Astrocyte of the cerebellum (primary cell): ENCODE measurements at places on chromosomes 13 and 19.

DNA sequence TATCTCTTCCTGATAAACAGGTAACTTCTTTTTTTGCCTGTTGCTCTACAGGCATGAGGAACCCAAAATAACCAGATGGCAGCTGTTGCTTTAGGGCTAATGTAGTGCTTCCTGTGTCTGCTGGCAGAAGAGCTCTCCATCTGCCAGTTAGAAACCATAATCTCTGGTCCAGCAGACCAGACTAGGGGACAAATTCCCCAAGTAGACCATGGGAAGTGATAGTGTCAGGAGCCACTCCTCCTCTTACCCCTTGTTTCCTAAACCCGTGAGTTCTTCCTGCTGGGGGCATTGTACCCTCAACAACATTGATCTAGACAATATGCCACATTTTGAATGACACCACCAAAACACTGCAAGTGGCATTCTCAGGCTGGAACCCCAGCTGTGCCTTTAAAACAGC, 135.9 kb downstream of the DLEU7 start:
- DNase-seq = no peak

- DNase-seq = no peak
Measured at GRCh38 chr13:21967871-21968270, 297.0 kb downstream of the FGF9 start.

DNA sequence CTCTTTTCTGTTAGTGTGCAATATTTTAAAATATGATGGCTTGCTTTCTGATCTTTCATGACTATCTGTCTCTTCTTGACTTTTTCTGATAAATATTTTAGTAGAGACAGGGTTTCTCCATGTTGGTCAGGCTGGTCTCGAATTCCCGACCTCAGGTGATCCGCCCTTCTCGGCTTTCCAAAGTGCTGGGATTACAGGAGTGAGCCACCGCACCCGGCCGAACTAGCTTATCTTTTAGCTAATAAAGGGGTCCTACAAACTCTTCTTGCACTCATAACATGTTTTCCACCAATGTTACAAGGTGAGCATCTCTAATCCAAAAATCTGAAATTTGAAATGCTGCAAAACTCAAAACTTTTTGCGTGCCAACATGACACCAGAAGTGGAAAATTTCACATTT, 535.2 kb upstream of the PCDH20 start:
- no peak for DNase-seq

- no peak for DNase-seq
Measured at GRCh38 chr19:56619121-56619520, 23.8 kb upstream of the SMIM17 start.

DNA sequence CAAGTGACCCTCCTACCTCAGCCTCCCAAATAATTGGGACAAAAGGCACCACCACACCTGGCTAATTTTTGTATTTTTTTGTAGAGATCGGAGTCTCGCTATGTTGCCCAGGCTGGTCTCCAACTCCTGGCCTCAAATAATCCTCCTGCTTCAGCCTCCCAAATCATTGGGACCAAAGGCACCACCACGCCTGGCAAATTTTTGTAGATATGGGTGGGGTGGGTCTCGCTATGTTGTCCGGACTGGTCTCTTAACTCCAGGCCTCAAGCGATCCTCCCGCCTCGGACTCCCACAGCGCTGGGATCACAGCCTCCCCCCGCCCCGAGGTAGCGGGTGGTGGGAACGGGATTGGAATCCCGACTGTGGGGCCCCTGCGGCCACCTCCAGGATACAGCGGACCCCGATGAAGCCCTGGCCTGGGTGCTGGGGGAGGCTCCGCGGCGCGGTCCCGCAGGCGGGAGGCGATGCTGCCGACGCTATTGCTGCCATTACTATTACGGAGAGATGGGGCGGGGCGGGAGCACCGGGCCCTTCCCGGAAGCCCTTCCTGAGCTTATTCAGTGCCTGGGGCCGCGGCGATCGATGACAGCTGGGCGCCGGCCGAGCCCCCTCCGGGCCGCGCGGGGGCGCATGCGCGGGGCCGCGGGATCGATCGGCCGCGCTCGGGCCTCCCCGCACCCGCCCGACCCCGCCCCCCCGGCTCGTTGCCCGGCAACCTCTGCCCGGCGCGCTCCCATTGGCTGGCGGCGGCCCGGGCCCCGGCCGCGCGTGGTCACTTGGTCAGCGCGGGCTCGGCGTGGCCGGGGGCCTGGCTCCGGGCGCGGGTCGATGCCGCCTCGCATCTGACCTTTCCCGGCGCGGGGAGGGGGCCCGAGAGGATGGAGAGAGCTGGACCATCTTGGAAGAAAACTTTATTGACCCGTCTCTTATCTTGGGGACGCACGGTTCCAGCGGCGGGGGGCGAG, 27.9 kb upstream of the ONECUT3 start:
- DNase-seq = no peak

DNA sequence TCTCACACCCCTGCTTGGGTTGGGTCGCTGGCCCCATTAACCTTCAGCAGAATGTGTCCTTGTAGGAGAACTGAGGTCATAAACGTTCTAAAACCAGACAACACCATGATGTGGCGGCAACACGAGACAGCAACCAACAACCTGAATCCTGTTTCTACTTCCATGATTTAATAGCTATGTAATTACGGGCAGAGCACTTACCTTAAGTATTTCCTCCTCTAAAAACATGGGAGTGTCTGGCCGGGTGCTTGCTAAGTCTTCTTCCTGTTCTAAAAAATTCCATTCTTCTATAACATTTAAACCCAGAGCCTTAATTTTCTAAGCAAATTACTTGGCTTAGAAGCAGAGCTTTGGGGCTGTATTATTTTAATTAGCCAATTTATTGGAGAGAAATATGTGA, 33.5 kb upstream of the IRS2 start:
- no peak for DNase-seq

GRCh38 chr19:46191972-46192371, 37.6 kb upstream of the IGFL1 start:
- no peak for DNase-seq

DNA sequence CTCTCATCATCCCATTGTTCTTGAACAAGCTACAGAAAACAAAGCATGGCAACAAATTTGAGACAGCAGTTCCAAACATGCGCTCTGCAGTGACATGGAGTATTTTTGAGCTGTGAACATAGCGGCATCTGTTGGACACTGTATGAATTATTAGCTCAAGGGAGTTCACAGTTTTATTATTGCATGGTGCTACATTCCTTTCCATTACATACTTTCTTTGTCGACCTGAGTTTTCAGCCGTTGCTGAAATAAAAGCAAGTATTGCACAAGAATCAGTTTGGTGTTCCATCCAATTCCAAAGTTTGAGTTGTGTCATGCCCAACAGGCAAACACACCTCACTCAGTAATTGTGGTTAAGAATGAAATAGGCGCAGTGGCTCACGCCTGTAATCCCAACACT, 30.1 kb upstream of the METTL21C start:
- peak; percentile 23 for DNase-seq

- DNase-seq = no peak
Measured at GRCh38 chr13:60402022-60402421, 5.0 kb downstream of the TDRD3 start.

- DNase-seq = no peak
Measured at GRCh38 chr19:1081301-1082164, 13.6 kb downstream of the POLR2E start.

GRCh38 chr13:75473468-75473867, 8.5 kb downstream of the TBC1D4 start:
- no peak for DNase-seq

DNA sequence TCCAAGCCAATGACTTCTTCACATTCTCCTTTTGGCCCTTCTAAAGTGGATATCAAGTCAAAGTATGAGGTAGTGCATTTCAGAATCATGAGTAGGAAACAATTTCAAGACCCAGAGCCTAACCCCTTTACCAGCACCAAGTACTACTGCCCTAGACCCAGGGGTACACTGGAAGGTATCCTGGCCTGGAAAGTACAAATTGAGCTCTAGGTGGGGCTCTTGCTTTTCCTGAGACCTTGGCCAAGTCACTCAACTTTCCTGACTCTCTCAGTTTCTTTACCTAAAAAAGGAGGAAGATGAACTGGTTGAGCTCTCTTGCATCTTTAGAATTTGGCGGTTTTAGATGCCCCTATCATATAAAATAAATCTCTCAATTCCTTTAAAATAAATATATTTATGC, 204.7 kb downstream of the FGF14 start:
- DNase-seq = no peak

DNA sequence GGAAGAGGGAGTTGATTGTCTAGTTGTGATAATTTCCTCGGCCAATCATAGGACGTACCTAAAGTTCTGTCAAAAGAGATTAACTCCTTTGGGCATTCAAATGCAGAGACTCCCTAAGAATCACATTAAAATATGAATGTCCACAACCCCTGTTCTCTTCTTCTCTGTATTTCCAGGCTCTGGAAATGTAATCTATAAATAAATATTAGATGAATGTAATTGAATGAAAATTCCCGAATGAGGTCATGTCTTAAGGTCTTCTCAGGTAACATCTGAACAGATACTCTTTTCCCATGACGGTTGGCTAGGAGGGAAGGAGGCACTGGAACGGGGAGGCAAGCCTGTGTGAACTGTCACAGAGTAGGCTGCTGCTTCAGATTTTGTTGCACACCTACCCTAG, 145.2 kb downstream of the OXGR1 start:
- no peak for DNase-seq

DNA sequence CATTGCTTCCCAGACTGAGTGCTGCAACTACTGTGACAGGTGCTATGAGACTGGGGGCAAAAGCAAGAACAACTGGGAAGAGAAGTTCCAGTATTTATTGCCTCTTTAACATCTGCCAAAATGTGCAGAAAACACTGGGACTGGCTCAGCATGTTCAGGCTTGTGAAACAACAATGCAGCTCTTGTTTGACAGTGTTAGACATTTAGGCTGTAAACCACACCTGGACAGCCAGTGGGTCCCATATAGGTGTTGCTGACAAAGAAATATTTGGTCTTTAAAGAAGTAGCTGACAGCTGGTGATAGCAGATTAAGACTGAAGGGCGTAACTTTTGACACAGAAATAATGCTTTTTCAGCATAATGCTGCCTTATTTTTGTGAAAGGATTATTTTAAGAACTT, 88.1 kb downstream of the STOML3 start:
- no peak for DNase-seq

GRCh38 chr13:110371550-110372465, 64.7 kb downstream of the COL4A2 start:
- DNase-seq = no peak

GRCh38 chr13:53683608-53684007, 655.0 kb downstream of the OLFM4 start:
- no peak for DNase-seq

- DNase-seq = no peak
Measured at GRCh38 chr13:101205408-101205807, 210.9 kb downstream of the NALCN start.

DNA sequence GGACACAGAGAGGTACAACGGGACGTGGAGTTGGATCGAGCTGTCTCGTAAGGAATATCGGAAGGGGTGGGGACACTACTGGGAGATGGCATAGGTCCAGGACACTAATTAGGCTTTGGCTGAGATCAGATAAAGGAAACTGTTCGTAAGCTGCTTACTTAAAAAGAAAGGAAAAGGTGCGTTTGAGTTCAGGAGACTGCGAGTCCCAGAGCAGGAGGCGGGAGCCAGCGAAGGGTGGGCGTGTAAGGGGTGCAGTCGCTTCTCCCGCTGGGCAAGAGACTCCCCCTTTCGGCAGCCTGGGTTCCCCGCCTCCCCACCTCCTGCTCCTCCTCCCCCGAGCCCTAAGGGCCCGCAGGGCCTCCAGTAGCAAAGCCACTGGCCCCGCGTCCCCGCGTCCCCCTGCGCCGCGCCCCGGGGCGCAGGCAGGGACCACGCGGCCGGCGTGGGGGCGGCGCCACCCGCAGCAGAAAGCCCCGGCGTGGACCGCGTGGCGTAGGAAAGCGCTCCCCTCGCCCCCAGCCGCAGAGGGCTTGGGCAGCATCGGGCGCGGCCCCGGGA, 547 bp downstream of the ABCC4 start:
- DNase-seq = no peak

- DNase-seq = peak; percentile 52
Measured at GRCh38 chr19:16160943-16161560, 12.3 kb downstream of the CIB3 start.

GRCh38 chr13:110607675-110608224, 7.6 kb upstream of the NAXD start:
- DNase-seq = no peak

DNA sequence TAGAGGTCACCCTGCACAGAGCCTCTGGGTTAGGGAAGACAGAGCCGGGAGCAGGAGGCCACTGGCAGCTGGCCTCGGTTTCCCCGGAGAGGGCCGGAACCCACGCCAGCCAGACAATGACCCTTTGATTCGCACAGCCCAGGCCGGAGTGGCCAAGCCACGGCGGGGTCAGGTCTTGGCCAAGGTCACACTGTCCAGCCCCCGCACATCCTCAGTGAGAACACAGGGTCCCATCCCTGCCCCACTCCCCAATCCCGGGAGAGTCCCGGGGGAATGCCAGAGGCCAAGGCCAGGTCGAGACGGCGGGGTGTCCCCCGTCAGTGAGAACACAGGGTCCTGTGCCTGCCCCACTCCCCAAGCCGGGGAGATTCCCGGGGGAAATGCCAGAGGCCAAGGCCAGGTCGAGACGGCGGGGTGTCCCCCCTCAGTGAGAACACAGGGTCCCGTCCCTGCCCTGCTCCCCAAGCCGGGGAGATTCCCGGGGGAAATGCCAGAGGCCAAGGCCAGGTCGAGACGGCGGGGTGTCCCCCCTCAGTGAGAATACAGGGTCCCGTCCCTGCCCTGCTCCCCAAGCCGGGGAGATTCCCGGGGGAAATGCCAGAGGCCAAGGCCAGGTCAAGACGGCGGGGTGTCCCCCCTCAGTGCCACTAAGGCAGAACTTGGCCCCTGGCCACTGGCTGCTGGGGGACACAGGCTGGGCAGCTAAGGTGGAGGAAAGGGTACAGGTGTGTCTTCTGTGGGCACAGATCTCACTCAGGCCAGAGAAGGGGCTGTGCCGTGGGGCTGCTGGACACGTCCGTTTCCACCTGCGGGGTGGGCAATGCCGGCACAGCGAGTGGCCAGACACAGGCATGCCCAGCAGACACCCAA, 1.7 kb upstream of the FSTL3 start:
- DNase-seq = no peak

DNA sequence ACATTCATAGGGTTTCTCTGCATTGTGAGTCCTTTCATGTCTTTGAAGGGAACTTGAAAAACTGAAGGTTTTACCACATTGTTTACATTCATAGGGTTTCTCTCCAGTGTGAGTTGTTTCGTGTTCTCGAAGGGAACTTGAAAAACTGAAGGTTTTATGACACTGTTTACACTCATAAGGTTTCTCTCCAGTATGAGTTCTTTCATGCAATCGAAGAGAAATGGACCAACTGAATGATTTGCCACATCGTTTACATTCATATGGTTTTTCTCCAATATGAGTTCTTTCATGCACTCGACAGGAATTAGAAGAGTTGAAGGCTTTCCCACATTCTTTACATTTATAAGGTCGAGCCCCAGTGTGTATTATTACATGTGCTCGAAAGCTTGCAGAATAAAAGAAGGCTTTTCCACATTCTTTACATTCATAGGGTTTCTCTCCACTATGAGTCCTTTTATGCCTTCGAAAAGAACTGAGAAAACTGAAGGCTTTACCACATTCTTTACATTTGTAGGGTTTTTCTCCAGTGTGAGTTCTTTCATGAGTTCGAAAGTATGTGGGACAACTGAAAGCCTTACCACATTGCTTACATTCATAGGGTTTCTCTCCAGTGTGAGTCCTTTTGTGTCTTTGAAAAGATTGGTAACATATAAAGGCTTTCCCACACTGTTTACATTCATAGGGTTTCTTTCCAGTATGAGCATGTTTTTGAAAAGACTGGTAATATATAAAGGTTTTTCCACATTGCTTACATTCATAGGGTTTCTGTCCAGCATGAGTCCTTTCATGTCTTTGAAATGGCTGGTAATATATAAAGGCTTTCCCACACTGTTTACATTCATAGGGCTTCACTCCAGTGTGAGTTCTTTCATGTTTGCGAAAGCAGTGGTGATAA, 20.7 kb downstream of the ZNF14 start:
- no peak for DNase-seq

- no peak for DNase-seq
Measured at GRCh38 chr13:80361298-80361697, 20.4 kb upstream of the SPRY2 start.
